ENCODE measurements at places on chromosomes 13 and 19.

- no peak for DNase-seq
Observed at GRCh38 chr13:82480415-82480814, 1401.9 kb downstream of the SLITRK1 start.

DNA sequence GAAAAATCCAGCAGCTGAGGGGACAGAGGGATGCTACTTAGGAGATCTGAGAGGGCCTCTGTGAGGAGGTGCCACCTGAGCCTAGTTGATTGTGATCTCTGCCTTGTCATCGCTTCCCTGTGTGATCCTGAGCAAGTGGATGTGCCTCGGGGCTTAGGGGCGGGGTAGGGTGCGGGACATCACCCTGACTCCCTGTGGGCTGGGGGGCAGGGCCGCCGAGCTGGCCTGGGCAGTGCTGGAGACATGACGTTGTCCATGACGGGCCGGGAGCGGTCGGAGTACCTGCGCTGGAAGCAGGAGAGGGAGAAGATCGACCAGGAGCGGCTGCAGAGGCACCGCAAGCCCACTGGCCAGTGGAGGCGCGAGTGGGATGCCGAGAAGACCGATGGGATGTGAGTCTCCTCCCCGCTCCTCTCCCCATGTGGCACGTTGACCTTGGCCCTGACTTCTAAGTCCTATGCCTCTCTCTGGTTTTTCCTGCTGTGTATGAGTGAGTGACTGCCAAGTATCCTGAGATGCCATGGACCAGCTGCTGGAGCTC is 8.2 kb upstream of the INAFM1 start:
- DNase-seq: no peak

DNA sequence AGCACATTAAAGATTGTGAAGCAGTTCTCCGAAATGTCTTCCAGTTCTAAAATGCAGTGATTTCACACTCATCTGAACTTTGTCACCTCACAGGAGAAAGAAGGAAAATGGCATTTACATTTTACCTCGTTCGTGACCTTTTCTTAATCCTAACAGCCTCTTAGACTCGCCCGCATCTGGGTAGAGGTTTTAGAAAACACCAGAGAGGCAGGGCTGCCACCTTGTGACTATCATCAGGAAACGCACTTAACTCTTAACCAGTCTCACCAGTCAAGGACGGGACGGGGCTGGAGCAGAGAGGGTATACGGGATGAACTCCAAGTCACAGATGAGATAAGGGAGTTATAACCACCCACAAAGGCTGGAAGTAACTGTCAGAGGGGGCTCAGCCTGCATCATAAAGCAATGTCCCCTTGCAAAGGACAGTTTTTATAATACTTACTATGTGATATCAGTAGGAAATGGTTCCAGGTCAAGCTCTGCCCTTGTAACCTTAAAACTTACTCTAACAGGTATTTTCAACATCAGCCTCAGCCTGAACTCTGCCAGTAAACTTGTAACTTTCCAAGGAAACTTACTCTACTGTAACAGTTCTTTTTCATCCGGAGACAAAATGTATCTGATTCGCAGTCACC is 8.6 kb upstream of the CEACAM6 start:
- DNase-seq: peak; percentile 33

GRCh38 chr19:33794683-33795369 is 1.8 kb upstream of the KCTD15 start:
- DNase-seq: no peak

DNA sequence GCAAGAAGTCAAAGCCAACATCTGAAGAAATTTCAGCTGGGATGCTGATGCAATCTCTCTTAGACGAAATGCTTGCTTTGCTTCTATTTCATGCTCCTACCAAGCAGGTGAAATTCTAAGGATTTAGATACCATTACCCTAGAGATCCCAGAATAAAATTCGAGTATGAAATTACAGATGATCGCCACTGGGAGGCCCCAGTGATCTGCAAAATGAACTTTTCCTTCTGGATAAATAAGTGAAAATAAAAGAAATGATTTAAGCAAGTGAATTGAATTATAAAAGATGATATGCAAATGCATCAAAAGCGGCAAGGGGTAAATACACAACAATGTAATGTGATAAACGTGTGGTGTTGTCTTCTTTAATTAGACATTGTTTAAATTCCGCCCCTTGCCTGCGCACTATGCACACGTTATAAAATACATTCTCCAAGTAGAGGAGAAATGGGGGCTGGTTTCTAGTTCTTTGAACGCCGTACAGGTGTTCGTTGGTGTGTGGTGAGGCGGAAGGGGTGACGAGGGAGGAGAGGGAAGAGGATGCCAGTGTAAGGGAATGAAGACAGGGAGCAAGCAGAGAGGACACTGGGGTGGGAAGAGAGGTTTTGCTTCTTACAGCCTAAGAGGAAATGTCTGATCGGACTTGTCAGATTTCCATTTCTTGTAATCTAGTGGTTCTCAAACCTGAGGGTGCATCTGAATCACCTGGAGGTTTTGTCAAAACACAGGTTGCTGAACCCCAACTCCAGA is 58.0 kb downstream of the ERCC5 start:
- no peak for DNase-seq

DNA sequence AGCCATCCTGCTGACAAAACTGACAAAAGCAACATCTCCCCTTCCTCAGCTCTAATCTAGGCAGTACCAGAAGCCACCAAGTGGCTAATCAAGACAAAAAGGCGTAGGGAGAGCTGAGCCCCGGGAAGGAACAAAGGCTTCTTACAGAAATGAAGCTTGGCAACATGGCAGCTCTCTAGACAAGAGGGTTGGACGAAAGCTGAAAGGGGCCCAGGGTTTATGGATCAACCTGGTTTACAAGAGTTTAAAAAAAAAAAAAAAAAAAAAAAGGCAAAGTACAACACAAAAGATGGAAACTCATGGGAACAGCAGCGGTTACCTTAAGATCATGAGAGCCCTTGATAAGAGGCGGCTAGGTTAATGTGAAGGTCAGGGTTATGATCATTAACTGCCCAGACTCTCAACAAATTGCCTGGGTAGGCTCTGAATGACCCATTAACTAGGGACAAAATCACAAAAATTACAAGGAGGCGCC is 14.0 kb downstream of the ZC3H4 start:
- no peak for DNase-seq

GRCh38 chr13:28490061-28490460 is 4.9 kb downstream of the FLT1 start:
- DNase-seq: no peak

DNA sequence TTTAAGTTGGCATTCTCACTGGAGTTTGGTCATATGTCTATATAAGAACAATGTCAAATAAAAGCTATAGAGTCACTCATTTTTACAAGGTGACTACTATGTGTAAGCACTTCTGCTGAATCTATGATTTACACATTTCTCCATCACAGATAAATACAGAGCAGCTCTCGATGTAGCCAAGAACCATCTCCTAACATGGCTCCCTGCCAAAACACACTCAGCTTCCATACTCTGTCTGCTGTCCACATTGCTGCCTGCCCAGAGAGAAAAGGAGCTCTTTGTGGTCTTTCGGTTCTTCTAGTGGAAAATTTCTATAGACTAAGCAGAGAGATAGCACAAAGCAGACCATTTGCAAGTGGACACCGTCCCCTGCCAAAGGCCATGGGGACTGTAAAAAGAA is 190.9 kb upstream of the KLF12 start:
- no peak for DNase-seq

All from stimulated activated CD4-positive, alpha-beta T cell treated with anti-CD3 and anti-CD28 coated beads, Interleukin-12 subunit alpha, Interleukin-12 subunit beta, amount 100 ng/mL, for 24 hours (primary cell).